ENCODE measurements at places on chromosomes 11 and 22.

DNA sequence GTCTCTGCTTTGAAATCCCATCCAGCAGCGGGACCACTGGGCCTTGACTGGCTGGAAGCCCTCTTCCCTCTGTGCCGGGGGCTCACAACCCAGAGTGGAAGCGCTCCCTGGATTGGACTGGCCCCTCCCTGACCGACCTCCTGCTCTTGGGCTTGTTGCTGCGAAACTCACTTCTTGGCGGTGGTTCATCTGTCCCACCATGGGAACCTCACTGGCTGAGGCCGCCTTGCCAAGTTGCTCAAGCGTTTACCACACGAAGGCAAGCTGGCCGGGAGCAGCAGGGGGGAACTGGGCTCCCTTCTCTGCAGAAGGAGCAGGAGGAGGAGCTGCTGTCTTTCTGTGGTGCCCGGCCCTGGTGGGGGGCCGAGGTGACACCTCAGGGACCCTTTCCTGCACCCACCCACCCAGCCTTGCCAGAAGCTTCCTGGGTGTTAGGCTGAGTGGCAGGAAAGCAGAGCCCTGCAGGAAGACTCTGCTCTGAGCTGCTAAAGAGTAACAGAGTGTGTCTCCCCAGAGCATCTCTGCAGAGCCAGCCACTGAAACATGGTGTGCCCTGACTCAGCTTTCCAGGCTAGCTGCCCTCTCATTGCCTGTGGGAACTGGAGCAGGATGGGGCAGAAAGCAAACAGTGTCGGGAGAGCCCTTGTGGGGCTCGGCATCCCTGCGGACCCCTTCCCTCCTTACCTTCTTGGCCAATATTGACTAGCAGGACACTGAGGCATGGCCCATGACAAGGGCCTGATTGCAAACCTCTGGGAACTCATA is 88.5 kb upstream of the ALX4 start:
- no peak for DNase-seq

DNA sequence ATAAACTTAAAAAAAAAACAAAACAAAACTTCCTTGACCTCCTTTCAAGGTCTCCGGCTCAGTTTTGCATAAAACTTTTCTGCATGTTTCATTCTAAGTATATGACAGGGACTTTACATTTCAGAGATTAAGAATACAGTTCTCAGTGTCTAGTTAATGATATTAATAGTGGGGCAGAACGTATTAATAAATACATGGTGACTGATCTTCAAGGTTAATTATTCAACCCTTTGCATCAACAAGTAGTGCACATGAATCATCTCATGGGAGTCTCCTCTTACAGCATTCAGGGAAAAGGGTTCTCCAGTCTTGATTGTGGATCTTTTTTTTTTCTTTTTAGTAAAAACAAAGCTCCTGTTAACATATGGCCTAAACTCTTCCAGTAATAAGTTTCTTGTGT is 146.8 kb downstream of the KIRREL3 start:
- no peak for DNase-seq

- no peak for DNase-seq
Observed at GRCh38 chr11:128629516-128630106, 42.3 kb upstream of the ETS1 start.

GRCh38 chr11:109133159-109133558 is 288.8 kb upstream of the C11orf87 start:
- no peak for DNase-seq

- no peak for DNase-seq
Observed at GRCh38 chr22:32684822-32685187, 116.7 kb upstream of the TIMP3 start.

DNA sequence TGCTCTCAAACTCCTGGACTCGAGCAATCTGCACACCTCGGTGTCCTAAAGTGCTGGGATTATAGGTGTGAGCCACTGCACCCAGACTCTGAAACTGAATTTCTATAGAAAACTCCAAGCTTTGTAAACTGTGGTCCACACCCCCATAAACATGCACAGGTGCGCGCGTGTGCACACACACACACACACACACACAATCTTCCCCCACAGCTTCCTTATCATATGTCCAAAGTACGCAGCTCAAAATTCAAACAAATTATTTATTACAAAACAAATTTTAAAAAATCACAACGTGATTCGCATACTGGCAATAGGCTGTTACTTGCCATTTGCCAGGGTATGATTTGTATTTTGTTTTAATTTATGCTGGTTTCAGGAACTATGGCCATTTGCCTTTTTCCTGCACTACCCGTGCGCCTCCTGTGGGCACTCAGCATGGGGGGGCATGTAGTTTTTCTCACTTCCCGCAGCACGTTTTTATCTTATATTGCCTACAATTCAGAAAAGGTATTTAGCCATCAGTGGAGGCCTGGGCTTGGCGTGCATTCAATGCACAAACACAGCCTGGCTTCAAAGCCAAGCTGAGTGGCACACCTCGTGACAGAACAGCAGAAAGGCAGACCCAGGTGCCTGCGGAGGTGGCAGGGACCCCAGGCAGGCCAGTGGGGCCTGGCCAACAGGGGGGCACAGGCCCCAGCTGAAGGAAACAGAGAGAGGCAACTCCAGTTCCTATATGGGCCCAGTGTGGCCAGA is 10.8 kb upstream of the SNX32 start:
- DNase-seq = no peak

GRCh38 chr11:56890584-56891305 is 98.0 kb upstream of the OR5AK2 start:
- no peak for DNase-seq

DNA sequence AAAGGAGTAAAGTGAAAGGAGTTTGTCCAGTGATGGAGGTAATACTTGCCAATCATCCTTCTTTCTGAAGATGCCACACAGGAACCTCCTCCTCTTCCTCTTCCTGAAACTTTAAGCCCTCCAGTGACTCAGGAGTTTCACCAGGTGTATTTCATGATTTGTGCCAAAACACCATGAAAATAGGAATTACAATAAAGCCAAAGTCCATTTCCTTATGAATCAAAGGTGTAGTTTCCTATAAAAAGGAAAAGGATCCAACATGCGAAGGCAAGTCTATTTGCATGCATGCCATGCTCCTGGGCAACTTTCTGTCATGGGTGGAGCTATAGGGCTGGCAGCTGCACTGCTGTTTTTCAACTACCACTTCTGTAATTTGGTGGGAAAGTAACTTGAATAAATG is 9.8 kb upstream of the POU2AF1 start:
- DNase-seq = no peak

- no peak for DNase-seq
Observed at GRCh38 chr11:59918480-59918879, 19.8 kb upstream of the OOSP1 start.

- DNase-seq = no peak
Observed at GRCh38 chr22:21568347-21569075, 997 bp downstream of the UBE2L3 start.

- no peak for DNase-seq
Observed at GRCh38 chr11:133029107-133029506, 503.2 kb downstream of the OPCML start.

DNA sequence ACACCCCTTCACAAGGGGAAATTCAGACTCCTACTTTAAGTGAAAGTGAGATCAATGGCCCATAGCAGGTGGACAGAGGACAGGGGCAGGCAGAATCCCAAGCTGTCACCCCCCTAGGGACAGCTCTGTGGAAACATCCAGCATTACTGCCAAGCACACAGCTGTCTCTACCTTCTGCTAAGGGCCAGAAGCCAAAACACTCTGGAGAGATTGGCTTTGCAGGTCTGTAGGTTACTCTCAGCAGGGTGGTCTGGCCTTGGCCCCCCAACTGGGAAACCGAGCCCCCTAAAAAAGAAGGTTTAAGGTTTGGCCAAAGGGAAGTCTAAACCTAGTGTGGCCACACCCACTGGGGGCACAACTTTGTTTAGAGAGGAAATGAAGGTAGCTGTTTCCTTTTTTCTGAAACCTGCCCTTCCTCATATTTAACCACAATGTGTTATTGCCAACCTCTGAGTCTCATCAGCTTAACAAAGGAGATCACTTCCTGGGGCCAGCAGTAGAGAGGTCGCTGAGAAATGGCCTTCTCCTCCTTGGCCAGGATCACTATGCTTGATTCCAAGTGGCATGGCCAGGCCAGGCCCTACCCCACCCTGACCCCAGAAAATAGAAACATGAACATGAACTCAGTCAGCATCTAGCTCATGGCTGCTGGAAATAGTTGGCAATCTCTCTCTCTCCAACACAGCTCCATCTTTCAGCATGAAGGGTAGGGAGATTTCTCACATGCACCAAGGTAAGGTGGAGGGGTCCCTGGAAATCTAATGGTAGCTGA is 25.9 kb upstream of the SCARF2 start:
- no peak for DNase-seq

DNA sequence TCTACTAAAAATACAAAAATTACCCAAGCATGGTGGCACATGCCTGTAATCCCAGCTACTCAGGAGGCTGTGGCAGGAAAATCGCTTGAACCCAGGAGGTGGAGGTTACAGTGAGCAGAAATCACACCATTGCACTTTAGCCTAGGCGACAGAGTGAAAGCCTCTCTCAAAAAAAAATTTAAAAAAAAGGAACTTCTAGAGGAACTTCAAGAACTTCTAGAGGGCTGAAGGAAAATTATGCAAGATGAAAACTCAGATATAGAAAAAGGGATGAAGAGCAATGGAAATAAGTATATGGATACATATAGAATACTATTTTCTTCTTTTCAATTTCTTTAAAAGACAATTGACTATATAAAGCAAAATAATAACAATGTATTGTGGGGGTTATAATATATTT is 51.2 kb upstream of the PRR5 start:
- DNase-seq = no peak

- no peak for DNase-seq
Observed at GRCh38 chr11:17744151-17744940, 9.8 kb downstream of the KCNC1 start.

DNA sequence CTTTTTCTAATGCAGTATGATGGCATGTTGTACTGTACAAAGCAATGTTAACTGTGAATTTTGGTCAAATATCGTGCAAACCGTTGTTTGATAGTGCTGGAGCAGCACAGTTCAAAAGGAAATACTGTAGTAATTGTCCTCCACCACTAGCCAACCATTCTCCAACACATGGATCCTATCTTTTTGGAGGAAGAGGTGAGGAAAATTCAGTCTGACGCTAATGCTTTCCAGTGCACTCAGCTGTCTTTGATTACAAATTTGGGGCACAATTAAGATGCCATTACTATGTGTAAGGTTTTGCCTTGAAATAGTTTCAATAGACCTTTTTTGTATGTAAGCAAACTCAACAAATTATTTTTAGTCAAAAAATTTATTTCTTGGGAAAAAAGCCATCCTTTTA is 240.5 kb upstream of the CCDC179 start:
- no peak for DNase-seq

DNA sequence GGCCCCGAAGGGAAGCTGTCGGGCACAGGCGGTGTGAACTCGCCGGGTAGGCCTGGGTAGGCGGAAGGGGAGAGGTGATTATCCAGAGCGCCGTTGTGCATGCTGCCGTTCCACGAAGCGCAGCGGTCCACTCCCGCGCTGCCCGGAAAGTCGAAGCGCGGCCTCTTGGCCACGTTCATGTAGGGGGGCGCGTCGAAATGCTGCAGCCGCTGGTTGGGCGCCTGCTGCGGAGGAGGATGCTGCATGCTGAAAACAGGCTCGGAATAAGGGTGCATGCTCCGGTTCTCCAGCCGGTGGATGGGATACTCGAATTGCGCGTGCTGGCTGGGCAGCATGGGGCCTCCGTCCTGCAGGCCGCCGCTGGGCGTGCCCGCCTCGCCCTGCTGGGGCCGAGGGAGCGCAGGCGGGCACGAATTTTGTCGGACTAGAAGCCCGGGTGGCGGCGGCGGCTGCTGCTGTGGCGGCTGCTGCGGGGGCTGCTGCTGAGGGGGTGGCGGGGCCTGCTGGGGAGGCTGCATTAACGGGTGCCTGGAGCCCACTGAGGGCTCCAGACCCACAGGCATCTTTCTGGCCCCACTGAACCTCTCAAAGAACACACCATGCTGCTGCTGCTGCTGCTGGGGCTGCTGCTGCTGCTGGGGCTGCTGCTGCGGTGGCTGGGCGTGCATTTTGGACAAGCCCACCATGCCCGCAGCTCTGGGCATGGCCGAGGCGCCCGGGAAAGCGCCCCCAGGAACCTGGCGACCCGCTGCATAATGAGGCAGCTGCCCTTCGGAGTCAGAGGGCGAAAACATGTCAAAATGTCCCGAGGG is 2.3 kb downstream of the MN1 start:
- DNase-seq = no peak

DNA sequence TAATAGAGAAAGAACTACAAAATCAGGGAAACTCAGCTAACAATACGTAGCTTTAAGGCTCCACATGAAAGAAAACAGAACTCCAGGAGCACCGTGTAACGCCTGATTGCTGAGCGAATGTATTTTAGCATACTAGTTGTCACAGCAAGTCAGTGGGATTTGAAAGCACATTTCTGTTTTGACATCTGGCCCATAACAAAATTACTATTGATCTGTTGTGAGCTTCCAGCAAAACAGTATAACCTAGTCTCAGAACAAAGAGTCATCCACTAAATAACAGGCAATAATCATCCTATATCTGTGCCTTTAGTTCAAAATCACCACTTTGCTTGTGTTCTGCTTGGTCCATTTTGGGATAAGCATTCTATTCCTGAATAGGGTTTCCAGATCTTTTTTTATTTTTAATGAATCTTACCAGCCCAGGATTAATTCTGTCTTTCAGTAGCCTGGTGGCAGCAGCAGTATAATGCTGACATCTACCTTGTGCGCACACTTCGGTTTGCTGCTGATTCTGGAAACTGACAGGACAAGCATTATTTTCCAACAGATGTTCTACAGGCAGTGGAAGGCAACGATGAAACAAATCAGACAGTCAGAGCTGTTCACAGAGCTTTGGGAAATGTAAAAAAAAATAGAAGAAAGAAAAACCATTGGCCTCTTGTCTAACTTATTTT is 66.2 kb downstream of the CADM1 start:
- no peak for DNase-seq

GRCh38 chr22:22372086-22372485 is 127.5 kb downstream of the VPREB1 start:
- no peak for DNase-seq

GRCh38 chr11:26801601-26802000 is 79.7 kb upstream of the SLC5A12 start:
- no peak for DNase-seq

DNA sequence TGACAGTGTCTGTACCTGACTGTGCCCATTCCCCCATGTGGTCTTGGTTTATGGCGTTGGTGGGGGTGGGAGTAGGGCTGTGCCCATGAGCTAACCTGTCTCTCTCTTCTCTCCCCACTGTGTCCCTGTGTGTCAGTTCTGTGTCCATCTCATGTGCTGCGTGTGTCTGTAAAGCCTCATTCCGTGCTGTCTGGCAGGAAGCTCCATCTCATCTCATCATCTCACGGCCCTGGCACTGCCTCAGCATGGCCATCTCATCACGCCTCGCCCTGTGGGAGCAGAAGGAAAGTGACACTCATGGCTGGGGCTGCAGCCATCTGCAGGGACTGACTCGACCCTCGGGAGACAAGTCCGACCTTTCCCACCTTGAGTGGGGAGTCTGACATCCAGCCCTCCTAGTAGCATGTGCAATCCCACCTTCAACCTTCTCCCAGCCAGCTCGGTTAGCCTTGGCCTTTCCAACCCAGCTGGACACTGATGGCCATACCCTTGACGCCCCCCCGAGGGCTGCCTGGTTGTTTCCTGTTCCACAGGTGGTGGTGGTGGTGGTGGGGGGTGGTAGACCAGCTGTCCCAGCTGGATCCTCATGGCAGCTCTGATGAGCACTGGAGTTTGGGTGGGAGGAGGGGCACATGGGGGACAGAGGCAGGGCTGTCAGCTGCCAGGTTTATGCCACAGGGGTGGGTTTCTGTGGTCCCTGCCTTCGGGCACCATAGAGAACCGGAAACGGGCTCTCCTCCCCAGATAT is 19.0 kb downstream of the MYO18B start:
- no peak for DNase-seq

All from AG09319 (cell line).